ENCODE measurements at places on chromosomes 16 and 17.
A peak's percentile ranks its signal among the peaks of the same experiment; 100 is the strongest.

DNA sequence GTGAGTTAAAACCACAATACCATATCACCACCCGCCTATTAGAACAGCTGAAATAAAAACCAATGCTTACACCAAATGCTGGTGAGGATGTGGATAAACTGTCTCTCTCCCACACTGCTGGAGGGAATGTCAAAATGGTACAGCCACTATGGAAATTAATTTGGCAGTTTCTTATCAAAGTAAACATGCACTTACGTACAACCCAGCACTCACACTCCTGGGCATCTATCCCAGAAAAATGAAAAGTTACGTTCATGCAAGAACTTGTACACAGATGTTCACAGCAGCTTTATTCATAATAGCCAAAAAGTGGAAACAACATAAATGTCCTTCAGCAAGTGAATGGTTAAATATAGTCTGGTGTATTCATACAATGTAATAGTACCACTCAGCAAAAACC, 173.2 kb upstream of the MYOCD start:
- no peak overlapping the region for H3K27ac ChIP-seq
- no peaks in the 10 kb centered on the region for H3K36me3 ChIP-seq
- DNase-seq, result no peak

GRCh38 chr16:4052096-4052495, 64.1 kb downstream of the ADCY9 start:
- no peaks in the 10 kb centered on the region for H3K27me3 ChIP-seq
- H3K4me3 ChIP-seq, result no peak overlapping the region
- H3K4me1 ChIP-seq, result no peaks in the 10 kb centered on the region
- no peak overlapping the region for H3K27ac ChIP-seq

GRCh38 chr17:64742326-64742725, 80.2 kb upstream of the SMURF2 start:
- H3K4me3 ChIP-seq, result no peak overlapping the region
- H3K27me3 ChIP-seq, result no peaks in the 10 kb centered on the region
- no peaks in the 10 kb centered on the region for H3K36me3 ChIP-seq
- no peak overlapping the region for H3K27ac ChIP-seq
- H3K4me1 ChIP-seq, result 0 out of 2 replicates have a peak, but pooled peaks cover 1% of the 10 kb centered on the region

- no peaks in the 10 kb centered on the region for H3K27me3 ChIP-seq
- no peaks in the 10 kb centered on the region for H3K36me3 ChIP-seq
- DNase-seq, result no peak
Measured at GRCh38 chr17:21368545-21369246, 7.5 kb upstream of the KCNJ12 start.

DNA sequence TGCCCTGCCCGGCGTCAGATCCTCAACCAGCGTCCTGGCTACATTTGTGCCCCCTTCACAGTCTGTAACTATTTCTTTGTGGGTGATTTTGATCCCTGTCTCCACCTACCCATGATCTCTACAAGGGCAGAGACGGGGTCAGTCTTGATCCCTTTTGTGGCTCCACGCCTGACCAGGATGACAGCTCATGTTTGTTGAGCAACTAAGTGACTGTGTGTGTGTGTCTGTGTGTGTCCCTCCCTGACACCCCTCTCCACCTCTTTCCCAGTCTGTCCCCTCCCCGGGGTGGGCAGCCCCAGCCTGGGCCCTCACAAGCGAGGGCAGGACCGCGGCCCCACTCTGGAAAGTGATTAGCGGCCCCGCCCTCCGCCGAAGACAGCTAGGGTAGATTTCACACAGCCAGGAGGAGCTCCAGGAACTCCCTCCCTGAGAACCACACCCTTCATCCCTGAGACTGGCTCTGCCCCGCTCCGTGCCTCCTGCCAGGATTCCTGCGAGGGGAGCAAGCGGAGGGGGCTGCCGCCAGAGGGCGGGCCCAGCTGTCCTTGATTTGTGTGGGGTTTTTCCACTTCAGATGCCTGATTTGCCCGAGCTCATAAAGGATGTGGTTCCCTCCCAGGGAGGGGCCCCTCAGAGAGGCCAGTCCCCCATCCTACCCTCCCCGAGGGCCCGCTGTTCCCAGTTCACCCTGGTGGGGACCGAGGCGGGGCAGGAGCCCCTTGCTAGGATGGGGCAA, 5.3 kb upstream of the HS3ST6 start:
- peak; percentile 37 for DNase-seq
- peaks cover 7% of the 10 kb centered on the region for H3K4me1 ChIP-seq
- no peaks in the 10 kb centered on the region for H3K36me3 ChIP-seq
- no peak overlapping the region for H3K4me3 ChIP-seq
- H3K27me3 ChIP-seq, result peaks cover 28% of the 10 kb centered on the region

DNA sequence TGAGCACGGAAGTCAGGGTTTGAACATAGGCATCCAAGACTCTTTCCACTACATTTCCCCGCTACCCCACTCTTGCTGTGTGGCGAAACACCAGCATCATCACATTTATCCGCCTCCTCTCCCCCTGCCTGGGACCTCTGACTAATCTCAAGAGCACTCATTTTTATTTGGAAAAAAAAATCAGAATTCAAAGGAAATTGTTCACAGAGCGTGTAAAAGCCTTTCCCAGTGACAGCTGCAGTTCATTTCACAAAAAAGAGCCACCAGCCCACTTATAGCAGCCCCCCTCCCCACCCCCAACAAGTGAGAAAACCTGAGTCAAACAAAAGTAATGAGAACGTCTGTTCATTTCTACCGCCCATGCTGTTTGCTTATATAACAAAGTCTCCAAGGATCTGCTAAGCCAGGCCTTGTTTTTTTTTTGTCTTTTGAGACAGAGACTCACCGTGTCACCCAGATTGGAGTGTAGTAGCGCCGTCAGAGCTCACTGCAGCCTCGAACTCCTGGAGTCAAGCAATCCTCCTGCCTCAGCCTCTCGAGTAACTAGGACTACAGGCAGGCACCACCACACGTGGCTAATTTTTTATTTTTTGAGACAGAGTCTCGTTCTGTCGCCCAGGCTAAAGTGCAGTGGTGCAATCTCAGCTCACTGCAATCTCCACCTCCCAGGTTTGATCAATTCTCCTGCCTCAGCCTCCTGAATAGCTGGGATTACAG, 48.3 kb upstream of the HAPSTR1 start:
- no peak for DNase-seq
- no peaks in the 10 kb centered on the region for H3K4me1 ChIP-seq
- H3K4me3 ChIP-seq, result no peak overlapping the region

DNA sequence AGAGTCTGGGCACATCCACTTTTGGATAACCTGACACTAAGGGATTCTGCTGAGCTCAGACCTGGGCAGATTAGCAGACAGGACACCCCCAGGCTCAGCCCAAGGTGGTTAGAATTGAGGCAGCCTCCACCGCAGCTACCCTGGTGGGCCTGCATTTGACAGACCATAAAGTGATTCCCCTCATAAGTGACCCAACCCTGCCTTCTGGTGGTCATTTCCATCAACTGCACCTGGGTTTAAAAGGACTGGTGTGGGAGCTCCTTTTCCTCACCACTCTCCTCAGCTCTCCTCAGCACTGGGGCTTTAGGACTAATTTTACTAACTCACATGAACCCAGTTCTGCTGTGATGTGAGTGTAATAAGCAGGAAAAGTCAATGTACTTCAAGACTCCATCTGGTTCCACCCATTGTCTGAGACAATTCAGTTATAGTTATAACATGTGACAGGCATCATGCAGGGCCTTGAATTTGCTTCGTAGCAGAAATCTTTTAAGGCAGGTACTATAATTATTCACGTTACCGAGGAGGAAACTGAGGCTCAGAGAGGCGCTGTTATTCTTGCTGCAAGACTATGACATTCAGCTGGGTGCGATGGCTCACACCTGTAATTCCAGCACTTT, 42.5 kb downstream of the MYH3 start:
- H3K36me3 ChIP-seq, result no peaks in the 10 kb centered on the region
- H3K27me3 ChIP-seq, result no peaks in the 10 kb centered on the region
- no peak overlapping the region for H3K4me3 ChIP-seq
- peak; percentile 64 for DNase-seq

DNA sequence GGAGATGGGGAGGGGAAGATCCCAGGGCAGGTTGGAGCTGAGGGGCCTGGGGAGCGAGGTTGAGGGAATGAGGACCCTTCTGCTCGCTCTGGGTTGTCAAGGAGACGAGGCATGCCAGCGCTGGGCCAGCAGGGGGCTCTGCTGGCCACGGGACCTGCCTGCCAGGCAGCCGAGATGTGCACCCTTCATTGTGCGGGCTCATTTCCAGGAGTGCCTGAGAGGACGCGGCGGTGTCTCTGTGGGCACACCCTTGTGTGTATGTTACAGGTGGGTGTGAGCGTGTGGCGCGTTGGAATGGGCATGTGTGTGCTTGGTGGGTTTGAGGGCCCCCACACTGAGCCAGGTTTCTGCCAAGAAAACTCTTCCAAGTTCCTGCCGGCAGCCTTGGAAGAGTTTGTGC, 15.9 kb downstream of the ARHGAP23 start:
- no peak overlapping the region for H3K27ac ChIP-seq
- no peaks in the 10 kb centered on the region for H3K36me3 ChIP-seq
- H3K4me1 ChIP-seq, result peaks cover 20% of the 10 kb centered on the region
- no peak overlapping the region for H3K4me3 ChIP-seq
- H3K27me3 ChIP-seq, result no peaks in the 10 kb centered on the region
- no peak for DNase-seq

GRCh38 chr17:43907998-43908721, 824 bp upstream of the MPP2 start:
- H3K27me3 ChIP-seq, result no peaks in the 10 kb centered on the region
- peak overlapping the region; percentile 69 for H3K4me3 ChIP-seq
- no peak for DNase-seq
- H3K36me3 ChIP-seq, result no peaks in the 10 kb centered on the region
- H3K4me1 ChIP-seq, result peaks cover 4% of the 10 kb centered on the region
- no peak overlapping the region for H3K27ac ChIP-seq

DNA sequence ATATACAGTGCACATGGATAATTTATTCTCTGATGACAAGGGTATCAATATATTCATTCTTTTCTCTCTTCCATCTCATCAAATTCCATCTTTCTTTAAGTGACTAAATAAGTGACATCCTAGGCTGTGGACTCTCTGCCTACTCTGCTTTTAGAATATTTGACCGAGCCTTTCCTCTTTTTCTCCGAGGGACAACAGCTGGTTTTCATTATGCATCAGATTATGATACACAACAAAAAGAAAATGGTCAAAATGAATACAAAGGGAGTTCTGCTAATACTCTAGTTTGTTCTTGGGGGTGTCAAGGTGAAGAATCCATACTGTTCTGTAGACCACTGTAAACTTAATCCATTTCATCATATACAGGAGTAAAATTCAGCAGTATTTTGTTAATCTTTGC, 942.6 kb downstream of the KCNJ2 start:
- H3K27ac ChIP-seq, result no peak overlapping the region
- no peak for DNase-seq
- no peaks in the 10 kb centered on the region for H3K36me3 ChIP-seq
- H3K4me3 ChIP-seq, result no peak overlapping the region
- no peaks in the 10 kb centered on the region for H3K4me1 ChIP-seq

GRCh38 chr16:54822492-54822891, 108.2 kb upstream of the IRX5 start:
- H3K4me3 ChIP-seq, result no peak overlapping the region
- H3K27me3 ChIP-seq, result no peaks in the 10 kb centered on the region
- DNase-seq, result no peak

GRCh38 chr17:73650140-73650539, 5.9 kb upstream of the SDK2 start:
- no peaks in the 10 kb centered on the region for H3K27me3 ChIP-seq
- no peak for DNase-seq
- H3K36me3 ChIP-seq, result no peaks in the 10 kb centered on the region
- no peak overlapping the region for H3K27ac ChIP-seq
- peaks cover 2% of the 10 kb centered on the region for H3K4me1 ChIP-seq

GRCh38 chr17:48207776-48208544, 100.4 kb downstream of the SNX11 start:
- H3K4me3 ChIP-seq, result no peak overlapping the region
- H3K27me3 ChIP-seq, result no peaks in the 10 kb centered on the region
- no peak for DNase-seq
- no peak overlapping the region for H3K27ac ChIP-seq

DNA sequence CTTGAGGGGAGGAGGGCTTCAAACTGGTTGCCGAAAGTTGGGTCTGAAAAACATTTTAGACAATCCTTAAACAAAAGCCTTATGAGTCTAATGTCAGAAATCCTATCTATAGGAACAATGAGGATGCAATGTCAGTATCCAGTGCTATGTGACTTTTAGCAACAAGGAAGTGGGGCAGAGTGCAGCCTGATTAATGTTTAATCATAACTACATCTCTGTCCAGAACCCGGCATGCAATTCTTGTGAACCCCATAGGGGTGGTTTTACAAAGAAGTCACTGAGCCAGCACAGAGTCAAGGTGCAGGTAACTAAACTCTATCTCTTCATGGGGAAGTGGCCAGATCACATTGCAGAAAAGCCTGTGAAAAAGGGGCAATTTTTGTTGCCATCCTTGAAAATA, 267.5 kb downstream of the HS3ST4 start:
- no peaks in the 10 kb centered on the region for H3K4me1 ChIP-seq
- DNase-seq, result no peak
- H3K36me3 ChIP-seq, result no peaks in the 10 kb centered on the region
- H3K27me3 ChIP-seq, result no peaks in the 10 kb centered on the region

DNA sequence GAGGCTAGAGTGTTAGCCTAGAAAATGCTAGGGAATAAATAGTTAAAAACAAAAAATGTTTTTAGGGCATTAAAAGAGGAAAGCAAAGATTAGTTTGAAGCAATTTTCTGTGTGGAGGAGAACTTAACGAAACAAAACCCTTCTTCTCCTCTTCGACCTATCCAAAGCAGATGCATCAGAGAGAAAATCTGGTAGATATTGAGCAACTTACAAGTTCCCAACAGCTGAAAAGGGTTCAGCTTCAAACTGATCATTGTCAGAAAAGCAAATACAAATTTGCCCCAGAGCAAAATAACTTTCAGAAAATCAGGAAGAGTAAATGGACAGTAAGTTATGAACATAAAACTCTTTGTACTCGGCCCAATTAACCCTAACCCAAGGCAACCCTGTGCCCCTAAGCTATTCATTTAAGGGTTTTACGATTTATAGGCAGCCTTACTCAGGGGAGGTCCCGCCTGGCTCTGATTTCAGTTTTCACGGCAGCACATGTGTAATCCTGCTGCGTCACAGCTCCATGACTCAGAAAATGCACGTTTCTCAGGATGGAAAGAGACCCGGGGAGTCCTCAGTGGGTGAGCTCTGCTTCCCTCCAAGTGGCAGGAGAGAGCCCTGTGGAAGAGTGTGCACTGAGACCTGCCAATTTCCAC, 405.7 kb upstream of the SALL1 start:
- no peaks in the 10 kb centered on the region for H3K4me1 ChIP-seq
- H3K27me3 ChIP-seq, result no peaks in the 10 kb centered on the region
- H3K36me3 ChIP-seq, result no peaks in the 10 kb centered on the region
- DNase-seq, result no peak
- no peak overlapping the region for H3K4me3 ChIP-seq
- no peak overlapping the region for H3K27ac ChIP-seq
